ENCODE measurements at places on chromosomes 2 and 18.

GRCh38 chr2:234091432-234091879, 41.0 kb downstream of the SPP2 start:
- DNase-seq: no peak

- DNase-seq: no peak
Measured at GRCh38 chr2:210676067-210676466, 119.7 kb downstream of the CPS1 start.

- no peak for DNase-seq
Measured at GRCh38 chr2:11050565-11050964, 104.7 kb upstream of the SLC66A3 start.

DNA sequence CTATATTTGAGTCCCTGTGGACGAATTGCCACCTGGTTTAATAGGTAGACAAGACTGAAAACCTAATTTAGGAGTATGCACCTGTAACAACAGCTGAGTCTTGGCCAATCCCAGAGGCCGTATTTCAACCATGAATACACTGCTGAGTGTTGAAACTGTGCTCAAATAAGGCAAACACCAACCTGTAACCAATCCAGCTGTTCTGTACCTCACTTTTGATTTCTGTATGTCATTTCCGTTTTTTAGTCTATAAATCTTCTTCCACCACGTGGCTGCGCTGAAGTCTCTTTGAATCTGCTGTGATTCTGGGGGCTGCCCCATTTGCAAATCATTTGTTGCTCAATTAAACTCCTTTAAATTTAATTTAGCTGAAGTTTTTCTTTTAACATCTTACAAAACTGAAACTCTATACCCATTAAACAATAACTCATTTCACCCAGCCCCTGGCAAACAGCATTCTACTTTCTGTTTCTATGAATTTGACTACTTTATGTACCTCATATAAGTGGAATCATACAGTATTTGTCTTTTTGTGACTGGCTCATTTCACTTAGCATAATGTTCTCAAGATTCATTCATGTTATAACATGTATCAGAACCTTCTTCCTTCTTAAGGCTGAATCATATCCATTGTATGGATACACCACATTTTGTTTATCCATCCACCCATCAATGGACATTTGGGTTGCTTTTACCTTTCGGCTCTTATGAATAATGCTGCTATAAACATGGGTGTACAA, 7.5 kb upstream of the YPEL5 start:
- DNase-seq: no peak

GRCh38 chr2:120318626-120319025, 27.3 kb upstream of the INHBB start:
- DNase-seq: no peak

- no peak for DNase-seq
Measured at GRCh38 chr2:10880586-10881321, 31.0 kb upstream of the KCNF1 start.

DNA sequence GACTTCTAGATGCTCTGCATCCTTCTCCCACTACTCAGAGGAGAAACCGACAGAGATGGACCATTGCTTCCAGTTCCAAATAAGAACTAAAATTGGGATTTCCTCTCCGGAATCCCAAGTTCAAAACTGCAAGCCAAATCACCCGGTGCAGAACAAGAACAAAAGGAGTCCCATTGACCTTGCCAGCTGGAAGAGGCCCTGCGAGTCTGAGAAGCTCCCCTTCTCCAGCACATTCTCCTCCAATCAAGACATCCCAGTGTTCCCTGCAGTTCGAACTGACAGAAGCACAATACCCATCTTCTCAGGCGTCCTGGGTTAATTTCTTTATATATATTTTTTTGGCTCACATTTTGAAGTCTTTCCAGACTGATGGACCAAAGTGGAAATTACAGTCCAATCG, 195.3 kb upstream of the MEIS1 start:
- DNase-seq: no peak

DNA sequence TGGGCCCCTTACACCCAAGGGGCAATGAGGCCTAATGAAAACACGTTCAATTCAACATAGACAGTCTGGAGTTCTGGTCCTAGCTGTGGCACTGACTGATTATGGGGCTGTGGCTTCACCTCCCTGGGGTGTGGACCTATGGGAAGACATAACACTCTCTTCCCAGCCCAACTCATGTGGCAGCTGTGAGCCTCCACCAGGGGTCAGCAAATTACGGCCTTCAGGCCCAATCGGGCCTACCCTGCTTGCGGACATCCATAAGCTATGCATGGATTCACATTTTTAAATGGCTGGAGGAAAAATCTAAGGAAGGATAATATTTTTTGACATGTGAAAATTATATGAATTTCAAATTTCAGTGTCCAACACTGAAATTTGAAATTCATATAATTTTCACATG, 101.3 kb downstream of the LOXHD1 start:
- DNase-seq: no peak

- no peak for DNase-seq
Measured at GRCh38 chr2:109258376-109258775, 129.4 kb downstream of the SH3RF3 start.

- no peak for DNase-seq
Measured at GRCh38 chr2:127829845-127830246, 18.9 kb upstream of the WDR33 start.

DNA sequence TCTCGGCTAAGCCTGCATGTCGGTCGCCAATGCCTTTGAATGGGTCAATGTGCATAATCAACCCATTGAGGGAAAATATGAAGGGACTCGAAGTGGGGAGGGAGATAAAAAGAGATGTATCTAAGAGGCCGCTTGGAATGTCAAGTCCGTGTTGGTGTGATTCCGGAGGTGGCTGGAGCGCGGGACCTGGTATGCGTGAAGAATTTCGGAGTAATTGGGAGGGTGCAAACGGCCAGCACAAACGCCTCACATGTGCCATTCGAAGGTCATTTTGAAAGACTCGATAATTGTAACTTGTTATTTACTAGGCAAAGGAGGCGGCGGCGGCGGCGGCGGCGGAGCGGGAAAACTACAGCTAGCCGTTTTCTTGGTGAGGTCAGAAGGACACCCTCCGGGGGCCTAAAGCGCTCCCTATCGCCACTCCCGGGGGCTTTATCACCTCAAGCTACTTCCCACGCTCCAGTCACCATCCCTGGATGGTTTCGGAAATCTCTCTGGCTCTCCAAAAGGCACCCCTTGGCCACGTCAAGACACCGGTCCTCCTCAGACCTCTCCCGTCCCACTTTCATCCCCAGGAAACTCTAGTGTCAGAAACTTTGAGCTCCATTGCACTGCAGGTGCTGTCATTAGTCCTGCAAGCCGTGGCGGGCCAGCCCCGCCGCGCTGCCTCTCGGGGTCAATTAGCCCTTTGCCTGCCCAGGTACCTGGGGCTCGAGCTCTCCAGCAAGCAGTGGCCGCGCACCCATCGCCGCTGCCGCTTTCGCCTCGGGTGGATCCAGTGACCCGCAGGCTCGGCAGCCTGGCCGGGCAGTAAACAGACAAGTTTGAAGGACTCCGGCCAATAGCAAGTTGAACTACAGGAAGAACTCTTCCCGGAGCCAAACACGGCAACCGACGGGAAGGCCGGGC, 1.5 kb downstream of the ERBB4 start:
- no peak for DNase-seq

DNA sequence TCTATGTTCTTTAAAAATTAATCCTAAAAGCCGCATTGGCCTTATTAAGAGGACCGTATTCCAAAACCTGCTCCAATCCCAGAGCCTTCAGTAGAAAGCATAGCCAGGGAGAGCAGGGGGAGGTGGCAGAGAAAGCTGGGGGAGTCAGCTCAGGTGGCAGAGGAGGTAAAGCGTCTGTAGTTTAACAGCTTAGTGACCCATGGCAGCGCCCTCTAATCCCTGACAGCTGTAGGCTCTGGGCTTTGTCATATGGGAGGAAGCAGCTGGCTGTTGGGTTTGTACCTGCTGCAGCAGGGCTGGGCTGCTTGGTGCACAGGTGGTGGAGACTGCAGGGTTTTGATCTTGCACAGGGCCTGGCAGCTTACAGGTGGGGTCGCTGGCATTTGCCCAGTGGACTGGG, 50.6 kb downstream of the THNSL2 start:
- DNase-seq: no peak

DNA sequence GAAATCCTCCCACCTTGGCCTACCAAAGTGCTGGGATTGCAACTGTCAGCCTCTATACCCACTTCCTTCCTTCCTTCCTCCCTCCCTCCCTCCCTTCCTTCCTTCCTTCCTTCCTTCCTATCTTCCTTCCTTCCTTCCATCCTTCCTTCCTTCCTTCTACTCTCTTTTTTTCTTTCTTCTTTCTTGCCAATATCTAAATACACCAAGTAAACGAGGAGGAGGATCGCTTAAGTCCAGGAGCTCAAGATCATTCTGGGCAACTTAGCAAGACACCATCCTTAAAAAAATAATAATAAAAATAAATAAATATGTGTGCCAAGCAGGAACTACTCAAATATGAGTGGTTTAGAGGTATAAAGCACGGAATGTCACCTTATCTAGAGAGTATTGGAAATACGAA, 249.4 kb upstream of the TRIB2 start:
- DNase-seq: no peak
